ENCODE measurements at places on chromosomes 3 and 15.

DNA sequence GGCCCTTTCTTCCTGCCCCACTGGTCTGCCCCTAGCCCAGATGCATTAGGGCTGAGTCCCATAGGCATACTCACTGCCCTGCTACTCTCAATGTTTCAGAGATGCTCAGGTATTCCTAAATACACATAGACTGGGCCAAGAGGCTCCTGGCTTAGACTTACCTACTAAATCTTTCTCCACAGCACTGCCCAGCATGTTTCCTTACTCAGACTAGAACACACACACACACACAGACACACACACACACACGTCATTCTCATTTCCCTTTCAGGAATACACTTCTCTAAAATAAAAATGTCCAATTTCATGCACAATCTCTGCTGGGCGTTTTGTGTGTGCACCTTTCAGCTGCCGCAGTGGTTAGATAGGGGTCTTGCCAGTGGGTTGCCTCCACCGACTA lies 175.7 kb downstream of the FAM43A start:
- DNase-seq: no peak

- no peak for DNase-seq
These were observed 13.3 kb downstream of the ZNF592 start for GRCh38 chr15:84761607-84762131.

DNA sequence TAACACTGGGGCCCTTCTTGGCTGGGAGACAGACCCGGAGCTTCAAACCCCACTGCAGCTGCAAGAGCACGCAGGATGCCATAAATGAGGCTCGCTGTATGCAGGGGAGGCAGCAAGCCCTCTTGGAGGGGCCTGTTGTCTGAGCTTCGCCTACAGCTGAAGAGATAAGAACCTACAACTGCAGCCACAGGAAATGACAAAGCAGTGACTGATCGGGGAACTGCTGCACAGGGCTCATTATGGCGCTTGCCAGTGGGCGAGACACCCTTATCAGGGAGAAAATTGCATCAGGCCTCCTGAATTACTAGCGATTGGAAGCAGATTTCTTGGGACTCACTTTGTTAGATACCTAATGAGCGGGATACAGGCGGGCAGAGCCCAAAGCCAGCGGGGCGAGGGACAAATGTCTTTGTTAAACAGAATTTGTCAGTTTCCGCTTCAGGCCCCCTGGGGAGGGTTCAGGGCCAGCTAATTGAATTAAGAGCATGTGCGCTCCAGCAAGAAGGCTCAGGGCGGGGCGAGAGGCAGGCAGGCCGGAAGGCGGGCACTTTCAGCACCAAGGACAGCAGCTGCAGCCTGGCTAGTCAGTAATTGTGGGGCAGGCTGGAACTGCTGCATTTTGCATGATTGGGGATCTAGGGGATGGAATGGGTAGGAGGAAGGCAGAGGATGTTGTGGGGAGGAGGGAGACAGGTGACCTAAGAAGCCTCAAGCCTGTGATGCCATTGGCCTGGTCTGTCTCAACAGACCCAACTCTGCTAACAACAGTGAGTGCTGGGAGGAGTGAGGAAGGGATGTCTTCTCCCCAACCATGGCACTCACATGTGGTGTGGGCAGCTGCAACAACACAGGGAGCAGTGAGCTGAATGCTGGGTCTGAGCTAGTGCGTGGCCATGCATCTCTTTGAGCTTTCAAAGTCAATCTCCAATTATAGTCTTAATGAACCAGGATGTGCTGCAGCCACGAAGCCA lies 55.3 kb downstream of the CCDC33 start:
- peak; percentile 87 for DNase-seq

- DNase-seq: no peak
These were observed 375.6 kb upstream of the CCDC54 start for GRCh38 chr3:107001635-107002034.

- DNase-seq: no peak
These were observed 74.8 kb upstream of the POLG start for GRCh38 chr15:89409184-89410038.

GRCh38 chr3:13715961-13716360 lies 163.9 kb downstream of the WNT7A start:
- peak; percentile 1 for DNase-seq

DNA sequence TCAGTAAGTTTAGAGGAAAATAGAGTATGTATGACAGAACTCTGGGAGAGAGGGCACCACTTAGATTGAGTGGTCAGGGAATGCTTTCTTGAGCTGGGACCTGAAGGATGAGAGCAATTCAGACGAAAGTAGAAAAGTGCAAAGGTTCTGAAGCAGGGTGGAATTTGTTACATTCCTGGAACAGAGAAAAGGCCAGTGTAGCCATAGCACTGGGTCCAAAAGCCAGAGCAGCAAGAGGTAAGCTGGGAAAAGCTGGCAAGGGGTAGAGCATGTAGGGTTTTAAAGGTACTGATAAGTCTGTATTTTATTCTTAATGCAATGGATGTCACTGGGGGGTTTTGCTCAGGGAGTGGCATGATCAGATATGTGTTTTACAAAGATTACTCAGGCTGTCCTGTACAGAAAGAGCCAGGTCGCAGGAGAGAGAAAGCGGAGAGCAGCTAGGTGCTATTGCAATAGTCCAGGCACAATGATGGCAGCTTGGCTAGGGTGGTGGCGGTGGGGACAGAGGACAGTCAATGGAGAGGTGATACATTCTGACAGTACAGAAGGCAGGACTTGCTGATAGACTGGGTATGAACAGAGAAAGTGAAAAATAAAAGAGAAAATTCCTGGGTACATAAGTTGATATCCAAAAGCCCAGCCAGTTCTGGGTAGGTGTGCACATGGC lies 17.0 kb downstream of the FSTL1 start:
- no peak for DNase-seq

DNA sequence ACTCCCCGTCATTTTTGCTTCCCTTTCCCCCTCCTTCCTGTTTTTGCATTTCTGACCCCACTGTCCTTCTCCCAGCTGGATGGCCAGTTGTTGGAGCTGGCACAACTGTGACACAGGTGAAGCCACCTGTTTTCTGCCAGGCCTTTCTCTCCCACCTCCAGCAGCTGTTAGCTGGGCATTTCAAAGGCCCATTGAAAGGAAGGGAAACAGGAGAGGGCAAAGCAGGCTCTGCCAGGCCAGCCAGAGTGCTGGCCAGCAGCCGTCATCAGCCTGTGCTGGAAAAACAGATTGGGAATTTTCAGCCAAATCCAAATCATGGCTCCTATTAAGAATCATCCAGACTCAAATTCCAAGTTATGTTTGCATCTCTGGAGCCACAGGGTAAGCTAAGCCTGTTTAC lies 155.2 kb upstream of the C2CD4B start:
- no peak for DNase-seq

GRCh38 chr15:55937040-55937439 lies 56.4 kb downstream of the NEDD4 start:
- DNase-seq: no peak

DNA sequence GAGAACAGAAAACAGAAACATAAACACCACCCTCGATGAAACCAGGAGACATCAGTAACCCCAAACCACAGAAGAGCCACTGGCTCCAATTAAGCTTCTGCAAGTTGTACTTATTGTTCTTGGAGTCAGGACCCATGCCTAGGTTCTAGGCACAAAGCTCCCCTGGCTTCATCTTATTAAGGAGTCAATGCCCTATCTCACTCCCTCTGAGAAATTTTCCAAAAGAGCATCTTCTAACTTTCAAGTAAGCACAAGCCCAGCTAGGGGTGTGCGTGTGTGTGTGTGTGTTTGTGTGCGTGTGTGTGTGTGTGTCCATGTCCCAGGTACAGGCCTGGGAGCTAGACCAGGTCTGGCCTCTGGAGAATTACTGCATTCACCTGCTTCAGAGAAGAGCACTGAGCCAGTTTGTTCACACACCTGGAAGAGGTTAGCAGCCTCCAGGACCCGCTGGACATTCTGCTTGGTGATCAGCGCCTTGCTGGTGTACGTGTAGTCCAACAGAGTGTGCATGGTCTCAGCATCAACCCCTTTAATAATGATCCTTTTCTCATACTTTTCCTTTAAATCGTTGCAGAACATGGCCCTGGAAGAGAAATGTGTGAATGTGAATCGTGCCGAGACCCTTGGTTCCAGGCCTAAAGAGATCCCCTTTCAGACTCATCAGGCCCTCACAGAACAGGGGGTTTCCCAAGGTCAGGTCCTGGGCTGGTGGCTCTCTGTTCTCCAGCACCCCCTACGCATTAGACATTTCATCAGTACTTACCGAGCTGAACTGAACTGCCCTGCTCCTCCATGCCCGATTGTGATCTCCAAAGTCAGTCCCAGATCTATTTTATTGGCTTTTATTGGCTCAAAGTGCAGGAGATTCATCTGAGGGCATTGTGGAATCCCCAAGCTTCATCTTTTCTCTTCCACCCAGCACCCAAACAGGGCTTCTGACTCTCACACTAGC lies 27.8 kb downstream of the KLHL6 start:
- DNase-seq: peak; percentile 73

DNA sequence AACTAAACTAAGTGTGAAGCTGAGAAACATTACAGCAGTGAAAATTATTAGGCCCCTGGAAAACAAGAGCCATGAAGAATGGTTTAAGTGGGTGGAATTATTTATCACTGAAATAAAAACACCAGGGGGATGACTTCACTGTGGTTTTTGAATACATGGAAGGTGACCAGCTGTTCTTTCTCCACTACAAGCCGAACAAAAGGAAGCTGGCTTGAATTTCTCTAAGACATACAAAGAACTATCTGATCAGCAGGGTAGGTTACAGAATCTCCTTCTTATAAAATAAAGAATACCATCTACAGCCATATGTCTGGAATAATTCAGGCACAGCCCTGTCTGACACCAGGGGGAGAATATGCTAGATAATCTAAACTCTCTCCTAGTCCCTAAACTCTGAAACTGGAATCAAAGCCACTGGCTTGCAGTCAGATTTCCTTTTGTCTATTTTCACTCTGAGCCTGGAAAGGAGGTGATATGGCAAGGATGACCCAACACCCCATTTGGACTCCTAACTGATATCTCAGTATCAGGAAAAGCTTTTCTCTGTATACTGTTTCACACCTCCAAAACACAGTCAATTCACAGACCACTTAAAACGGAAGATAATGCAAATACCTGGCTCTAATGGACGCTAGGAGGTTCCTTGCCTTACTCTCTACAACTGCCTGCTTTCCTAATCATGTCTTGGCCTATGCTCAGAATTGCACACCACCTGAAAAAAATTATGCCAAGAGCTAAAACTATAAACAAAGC lies 31.2 kb downstream of the SPATA12 start:
- no peak for DNase-seq

DNA sequence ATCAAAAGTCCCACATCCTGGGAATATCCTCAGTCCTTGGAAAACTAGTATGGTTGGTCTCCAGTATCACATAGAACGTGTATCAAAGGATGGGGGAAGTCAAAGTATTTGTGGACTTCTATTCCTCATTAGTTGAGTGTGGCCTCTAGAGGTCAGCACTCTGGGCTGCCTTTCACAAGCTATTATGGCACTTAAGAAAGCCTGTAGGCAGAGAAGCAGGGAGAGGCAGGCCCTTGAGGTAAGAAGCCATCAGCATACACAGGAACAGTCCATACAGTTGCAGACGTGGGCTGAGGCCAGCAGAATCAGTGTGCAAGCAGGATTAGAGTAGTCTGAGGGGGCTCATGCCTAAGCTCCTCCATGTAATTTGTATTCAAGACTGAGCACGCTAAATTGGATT lies 341.7 kb downstream of the CLSTN2 start:
- DNase-seq: no peak

DNA sequence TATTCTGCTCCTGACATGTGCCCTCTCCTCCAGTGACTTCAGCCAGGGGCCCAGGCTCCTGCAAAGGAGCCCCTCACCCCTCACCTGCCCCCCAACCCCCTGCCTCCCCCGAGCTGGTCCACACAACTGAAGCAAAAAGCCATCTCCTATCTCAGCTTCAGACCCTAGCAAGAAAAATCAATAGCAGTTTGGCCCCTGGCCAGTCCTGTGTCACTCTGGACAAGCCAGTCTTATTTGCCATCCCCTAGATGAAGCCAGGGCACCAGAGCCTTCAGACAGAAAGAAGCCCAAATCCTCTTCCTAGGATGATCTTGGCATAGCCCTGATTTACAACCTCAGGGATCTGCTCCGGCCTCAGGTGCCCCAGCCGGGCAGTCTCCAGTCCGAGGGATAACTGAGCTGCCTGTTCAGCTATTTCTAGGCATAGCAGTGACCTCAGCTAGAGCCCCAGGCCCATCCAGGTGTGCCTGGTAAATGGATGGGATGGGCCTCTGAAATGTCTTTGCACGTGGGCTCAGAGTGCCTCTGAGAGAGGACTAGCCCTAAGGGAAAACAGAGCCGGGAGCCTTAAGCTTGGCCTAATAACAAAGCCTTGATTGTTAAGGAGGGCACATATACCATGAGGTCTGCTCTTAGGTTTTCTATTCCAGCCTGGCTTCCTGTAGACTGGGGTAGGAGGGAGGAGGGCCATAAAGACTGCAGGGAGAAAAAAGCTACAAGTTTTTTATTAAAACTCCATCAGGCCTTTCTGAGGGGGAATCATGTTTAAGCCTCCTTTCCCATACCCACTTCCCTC lies 242.0 kb downstream of the SHQ1 start:
- no peak for DNase-seq

DNA sequence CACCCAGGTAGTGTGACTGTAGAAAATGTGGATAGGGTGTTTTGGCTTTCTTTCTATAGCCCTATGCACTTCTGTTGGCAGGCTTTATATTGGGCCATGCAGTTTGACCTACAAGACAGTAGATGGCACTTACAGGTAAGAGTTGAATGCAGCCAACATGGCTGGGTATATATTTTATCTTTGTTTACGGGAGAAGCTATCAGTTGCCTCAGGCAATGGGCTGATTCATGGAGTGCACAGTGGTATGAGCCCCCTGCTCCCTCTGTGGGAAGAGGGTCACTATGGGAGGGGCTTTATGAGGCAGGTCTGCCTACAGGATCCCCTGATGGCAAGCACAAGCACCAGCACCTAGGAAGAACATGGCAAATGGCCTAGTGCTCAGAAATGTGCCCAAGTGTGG lies 301.2 kb upstream of the CDIN1 start:
- no peak for DNase-seq

DNA sequence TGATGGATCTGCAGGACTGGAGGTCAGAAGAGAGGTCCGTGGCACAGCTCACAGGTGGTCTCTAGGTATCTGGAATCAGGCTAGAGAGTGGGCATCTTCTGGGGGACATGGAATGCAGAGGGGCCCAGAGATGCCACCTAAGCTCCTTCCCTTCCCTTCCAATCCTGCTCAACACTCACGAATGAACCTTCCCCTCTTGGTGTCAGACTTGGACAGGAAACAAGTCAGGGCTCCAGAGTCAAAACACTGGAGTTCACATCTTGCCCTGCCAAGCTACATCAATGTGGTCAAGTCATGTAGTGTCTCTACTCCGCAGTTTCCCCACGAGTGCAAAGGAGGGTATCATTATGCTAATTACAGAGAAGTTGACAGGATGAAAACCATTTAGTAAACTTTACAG lies 16.0 kb upstream of the RBPMS2 start:
- no peak for DNase-seq

DNA sequence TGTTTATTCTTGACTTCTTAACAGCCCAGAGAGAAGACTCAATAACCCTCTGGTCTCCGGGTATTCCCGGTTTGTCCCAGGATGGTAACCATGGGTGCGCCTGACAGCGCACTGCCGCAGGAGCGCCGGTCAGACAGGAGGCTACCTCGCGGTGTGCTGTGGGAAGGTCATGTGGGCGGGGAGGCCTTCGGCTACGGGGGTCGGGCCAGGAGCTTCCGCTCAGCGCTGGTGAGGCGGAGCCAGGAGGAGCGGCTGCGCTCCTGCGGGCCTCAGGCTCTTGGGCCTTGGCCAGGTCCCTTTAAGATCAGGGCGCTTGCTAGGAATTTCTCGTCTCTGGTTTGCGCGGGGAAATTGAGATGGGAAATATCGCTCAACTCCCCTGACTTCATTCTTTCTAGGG lies 182.3 kb upstream of the NDN start:
- no peak for DNase-seq

Measured in GM10248 (cell line).